Activated CD4-positive, alpha-beta memory T cell treated with anti-CD3 and anti-CD28 coated beads for 36 hours (primary cell): ENCODE measurements at places on chromosomes 2 and 18.

DNA sequence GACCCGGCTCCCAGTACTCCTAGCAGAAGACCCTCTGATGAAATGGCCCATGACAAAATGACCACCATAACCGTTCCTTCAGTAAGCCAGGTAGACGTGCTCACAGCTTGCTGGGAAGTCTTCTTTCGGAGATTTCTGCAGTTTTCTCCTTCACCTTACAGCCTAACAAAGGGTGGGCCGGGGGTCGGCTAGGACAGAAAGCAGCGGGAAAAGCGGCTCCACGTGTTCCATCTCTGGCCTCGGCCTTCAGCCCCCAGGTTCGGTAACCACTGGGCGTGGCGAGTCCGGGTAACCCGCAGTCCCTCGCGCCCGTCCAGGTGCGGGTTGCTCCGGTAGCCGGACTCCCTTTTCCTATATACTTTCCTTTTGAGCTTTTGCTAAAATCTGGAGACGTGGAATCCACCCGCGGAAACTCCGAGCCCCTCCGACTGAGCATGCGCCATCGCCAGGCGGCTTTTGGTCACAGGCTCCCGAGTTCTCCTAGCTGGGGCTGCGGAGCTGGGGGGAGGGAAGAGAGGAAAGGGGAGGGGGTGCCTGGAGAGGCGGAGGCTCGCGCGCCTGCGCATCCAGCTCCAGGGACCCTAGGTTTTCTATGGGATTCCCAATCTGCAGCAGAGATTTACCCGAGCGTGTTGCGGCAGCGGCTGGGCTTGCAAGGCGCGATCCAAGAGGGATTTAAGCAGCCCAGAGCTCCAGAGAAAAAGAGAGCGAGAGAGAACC is at the start of gene VSNL1:
Gene VSNL1 (plus strand): TSS at position 604 of the 720 bp plus-strand sequence. CDS start 51,379 bp downstream, outside the sequence.
- no peak for DNase-seq

DNA sequence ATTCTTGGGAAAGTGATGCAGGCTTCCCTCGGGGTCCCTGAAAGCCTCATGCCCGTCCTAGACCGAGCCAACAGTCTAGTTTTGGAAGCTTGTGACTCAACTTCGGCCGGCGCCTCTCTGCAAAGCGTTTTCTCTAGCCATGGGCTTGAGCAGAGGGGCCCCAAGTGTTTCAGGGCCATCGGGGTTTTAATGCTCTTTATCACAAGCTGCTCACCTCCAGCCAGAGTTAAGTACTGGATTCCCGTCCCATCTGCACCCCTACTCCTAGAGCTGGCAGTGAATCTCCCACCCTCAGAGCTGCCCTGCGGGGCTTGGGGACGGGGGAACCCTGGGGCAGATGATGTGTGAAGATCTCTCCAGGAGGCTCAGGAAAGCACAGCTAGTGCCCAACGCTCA is 7.3 kb downstream of the RAX start:
- no peak for DNase-seq

GRCh38 chr18:32048507-32049091 is 30.0 kb downstream of the RNF125 start:
- DNase-seq: peak; percentile 45

- no peak for DNase-seq
Measured at GRCh38 chr18:59547581-59548182, 149.5 kb downstream of the CCBE1 start.

DNA sequence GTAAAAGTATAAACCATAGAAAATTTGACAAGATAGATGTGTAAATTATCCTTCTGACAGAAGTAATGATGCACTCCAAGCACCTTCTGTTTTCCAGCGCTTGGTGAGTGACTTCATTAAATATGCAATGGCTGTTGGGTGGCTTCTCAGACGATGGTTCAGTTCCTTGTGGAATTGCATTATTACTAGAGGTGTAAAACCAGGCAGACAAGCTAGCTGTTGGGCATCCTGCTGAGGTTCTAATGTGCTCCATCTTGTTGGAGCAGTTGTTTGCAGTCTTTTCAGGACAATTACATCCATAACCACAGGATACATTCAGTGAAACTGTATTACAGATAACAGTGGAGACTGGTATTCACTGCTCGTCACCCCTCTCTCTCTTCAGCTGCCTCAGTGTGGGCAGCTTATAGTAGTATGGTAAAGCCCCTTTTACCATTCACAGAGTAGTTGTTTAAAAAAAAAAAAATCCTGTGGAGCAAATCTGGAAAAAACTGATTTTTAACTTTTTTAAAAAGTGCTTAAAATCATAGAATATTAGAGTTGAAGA is 143.5 kb downstream of the AGPS start:
- DNase-seq: no peak

DNA sequence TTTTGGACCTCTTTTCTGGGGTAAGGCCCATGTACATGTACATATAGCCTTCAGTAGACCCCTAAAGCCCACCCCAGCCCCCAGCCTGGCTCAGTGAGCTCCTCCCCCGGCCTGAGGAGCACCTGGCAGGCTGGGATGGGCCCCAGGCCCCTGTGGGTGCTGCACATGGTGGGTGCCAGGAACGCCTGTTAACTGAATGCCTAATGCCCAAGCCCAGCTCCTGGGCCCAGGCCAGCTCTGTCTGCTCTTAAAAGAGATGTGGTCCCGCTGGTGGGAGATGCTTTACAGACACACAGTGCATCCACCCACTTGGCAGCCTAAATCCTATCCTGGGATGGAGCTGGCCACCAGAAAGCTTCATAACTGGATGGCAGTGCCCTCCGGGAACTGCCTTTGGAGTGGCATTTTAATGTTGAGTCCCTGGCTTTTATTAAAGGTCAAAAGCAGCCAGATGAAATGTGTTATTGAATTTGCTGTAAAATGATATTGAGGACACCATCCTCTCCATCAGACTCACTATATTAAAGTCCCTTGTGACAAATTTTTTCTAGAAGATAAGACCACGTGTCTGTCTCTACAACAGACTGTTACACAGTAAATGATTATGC is 7.7 kb upstream of the OXER1 start:
- DNase-seq: no peak

DNA sequence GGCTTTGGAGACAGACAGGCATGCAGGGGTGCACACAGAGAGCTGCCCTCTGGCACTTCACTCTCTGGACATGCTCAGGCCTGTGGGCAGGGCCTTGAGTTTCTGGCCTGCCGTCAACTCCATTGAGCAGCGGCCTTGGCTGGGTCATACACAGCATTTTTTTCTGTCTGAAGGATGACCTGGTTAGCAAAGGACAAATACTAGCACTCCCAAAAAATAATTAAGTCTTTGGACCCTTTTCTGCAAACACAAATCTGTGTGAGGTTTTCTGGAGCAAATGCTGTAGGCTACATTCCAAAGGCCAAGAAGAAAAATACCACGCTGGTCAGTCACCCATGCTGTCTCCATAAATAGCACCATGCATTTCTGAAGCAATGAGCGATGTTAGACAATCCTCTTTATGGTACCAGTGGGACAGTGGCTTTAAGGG is 124.7 kb upstream of the CTAGE1 start:
- DNase-seq: no peak

DNA sequence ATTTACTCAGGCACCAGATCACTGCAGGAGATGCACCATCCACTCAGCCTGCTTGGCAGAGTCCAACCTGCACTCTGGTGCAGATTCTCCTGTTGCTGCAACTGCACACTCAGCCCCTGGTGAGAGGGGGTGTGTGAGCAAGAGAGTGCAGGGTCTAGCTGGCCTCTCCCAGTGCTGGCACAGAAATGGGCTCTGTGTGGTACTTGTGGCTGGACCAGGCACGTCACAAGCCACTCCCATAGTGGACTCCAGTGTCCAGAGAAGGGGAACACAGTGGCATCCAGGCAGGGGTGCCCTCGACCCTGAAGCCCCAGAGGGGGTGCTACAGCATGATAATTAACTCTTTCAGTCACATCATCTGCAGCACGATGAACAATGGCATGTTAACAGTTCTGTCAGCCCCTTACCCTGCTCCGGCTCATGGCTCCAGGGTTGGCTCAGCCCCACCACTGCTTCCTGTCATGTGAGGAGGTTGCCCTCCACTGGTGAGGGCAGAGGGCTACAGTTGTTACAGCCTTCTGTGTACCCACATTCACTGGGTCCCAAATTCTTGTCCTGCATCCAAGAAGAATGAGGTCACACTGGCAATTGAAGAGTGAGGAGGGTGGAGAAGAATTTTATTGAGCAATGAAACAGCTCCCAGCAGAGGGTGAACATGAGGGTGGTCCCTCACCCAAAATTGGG is 135.7 kb downstream of the EVA1A start:
- no peak for DNase-seq

- DNase-seq: no peak
Measured at GRCh38 chr18:44909191-44909719, 228.6 kb downstream of the SETBP1 start.

DNA sequence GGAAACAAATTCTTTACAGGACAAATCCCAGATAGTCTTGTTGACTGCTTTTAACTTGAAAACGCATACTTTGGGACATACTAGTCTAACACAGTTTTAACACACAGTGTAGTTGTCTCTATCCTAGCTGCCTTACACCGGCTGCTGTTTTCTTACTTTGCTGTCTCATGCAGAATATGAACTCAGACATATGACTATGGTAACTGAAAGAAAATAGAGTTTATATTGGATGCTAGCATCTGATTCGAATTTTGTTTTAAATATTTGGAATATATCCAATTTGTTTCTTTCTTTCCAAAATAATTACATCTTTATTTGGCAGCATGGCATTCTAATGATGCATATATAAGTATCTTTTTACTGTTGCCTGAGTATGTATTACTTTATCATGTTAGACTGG is 69.8 kb downstream of the ANKRD12 start:
- DNase-seq: no peak

- DNase-seq: peak; percentile 17
Measured at GRCh38 chr2:70258532-70258875, 567 bp downstream of the PCYOX1 start.

DNA sequence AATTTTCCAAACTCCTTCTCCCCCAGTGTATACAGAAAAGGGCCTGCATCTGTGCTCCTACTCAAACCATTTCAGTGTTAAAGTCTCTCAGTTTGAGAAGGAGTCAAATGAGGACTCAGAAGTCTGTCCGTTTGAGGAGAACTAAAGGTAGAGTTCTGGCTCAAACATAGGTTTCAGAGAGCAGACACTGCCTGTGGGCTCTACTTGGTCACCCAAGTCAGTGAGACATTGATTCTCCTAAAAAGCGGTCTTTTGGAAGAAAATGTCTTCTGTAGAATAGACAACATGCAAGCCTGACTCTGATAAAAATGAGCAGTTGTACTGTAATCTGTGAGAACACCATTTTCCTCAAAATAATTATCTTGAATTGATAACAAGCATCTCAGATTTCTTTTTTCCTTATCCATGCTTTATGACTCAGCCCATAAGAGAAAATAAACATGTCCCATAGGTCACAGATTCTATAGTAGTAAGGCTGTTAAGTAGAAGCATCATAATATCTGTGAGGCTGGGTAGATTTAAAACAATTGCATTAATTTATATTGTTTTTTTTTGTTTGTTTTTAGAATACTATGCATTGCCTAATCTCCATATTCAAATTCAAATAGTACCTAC is 82.8 kb downstream of the ASXL3 start:
- DNase-seq: no peak

DNA sequence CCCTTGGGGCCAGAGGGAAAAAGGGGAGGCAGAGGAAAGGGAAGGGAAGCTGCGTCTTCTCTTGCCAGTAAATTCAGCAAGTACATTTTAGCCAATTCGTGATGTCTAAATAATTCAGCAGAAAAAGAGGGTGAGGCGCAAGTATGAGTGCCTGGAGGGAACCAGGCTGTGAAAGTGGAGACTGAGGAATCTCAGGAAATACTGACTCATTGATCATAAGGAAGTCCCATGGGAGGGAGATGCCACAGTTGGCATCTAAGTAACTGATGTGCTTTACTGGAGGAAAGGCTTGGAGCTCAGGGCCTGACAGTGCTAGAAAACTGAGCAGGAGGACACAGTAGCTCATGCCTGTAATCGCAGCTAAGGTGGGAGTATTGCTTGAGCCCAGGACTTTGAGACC is 31.1 kb downstream of the KIF5C start:
- DNase-seq: no peak

- DNase-seq: no peak
Measured at GRCh38 chr2:236765478-236765877, 195.9 kb downstream of the ACKR3 start.

- no peak for DNase-seq
Measured at GRCh38 chr2:66583881-66584280, 149.0 kb downstream of the MEIS1 start.

GRCh38 chr18:74947875-74948274 is 261.1 kb downstream of the PTGR3 start:
- DNase-seq: no peak

- DNase-seq: no peak
Measured at GRCh38 chr2:202009019-202009481, 24.6 kb upstream of the FZD7 start.

DNA sequence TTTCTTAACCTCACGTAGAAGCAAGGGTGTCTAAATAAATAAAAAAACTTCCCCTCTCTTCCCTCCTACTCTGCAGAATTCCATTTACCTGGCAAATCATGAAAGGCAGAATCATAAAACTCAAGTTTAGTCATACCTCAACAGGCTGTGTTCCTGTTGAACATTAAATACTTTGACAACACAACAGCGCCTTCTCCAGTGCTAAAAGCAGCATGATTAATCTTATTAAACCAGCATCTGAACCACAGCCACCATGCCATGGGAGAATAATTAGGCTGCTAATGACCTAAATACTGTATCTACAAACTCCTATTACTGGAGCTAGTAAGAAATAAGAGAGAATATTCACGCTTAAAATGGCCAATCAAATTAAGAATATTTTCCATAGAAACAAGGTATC is 68.1 kb downstream of the CDH2 start:
- no peak for DNase-seq

GRCh38 chr2:114659880-114660279 is 217.4 kb downstream of the DPP10 start:
- DNase-seq: no peak

DNA sequence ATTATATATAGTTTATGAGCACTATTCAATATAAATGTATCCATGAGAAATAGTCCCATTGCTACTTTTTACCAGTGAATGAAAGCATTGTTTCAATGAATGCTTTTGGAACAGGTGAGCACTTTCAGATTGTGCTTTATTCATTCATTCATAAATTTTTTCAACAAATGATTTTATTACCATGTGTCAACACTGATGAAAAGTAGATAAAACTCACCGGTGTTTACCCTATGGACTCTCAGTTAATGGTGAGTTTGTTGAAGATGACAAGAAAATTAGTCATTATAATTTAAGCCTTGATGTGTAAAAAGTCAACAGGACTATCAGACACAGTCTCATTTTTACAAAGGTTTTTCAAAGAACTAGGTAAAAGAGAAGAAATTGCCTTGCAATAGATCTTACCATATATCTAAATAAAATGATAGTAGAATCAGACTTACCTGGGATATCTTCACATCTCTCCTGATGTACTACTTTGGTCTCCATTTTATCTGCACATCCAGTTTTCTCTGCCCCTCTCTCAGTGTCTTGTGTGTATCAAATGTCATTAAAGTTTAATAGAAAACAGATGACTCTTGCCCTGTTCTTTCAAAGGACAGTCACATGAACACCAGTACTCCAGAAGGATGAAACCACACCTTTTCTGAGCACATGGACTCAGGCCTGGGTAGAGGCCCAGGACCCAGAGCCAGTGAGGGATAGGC is 325.3 kb upstream of the RND3 start:
- no peak for DNase-seq
